ENCODE measurements at places on chromosomes 3 and 15.

GRCh38 chr3:58421004-58421403 is 12.6 kb downstream of the PDHB start:
- no peak for DNase-seq

DNA sequence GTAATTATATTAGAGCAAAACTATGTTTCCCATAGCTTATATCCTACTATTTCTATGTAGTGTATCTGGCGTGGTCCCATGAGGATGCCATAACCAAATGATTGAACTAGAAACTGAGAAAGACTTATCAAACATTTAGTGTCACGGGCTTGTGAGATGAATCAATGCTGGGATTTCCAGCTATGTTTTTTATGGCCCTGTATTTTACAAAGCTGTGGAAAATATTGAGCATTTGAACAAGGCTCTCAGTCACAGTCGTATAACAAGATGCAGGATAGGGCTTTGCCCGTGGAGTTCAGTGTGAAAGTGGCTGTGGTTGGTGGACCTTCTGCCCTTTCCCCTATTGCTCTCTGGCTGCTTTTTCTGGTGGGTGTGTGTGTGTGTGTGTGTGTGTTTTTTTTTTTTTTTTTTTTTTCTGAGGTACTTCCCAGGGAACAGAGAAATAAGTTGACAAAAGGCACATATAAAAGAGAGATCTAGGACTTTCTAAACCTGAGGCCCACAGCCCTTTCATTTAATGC is 60.7 kb downstream of the CACNA1D start:
- no peak for DNase-seq

DNA sequence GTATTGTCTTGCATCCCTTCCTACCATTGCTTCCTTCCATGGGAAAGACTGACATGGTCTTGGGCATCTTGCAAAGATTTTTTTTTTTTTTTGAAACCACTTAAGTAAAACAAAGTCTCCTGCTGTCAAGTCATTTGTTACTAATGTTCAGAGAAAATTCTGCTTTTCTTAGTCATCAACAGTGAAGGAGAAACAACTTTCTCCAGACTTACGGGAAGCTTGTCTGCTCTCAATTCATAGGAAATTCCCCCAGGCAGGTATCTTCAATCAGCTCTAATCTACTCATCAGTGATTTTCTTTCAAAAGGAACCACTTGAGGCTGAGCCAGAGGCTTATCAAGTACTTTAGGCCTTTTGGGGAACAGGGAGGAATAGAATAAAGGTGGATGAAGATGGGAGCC is 15.9 kb upstream of the DRD3 start:
- DNase-seq, result no peak

DNA sequence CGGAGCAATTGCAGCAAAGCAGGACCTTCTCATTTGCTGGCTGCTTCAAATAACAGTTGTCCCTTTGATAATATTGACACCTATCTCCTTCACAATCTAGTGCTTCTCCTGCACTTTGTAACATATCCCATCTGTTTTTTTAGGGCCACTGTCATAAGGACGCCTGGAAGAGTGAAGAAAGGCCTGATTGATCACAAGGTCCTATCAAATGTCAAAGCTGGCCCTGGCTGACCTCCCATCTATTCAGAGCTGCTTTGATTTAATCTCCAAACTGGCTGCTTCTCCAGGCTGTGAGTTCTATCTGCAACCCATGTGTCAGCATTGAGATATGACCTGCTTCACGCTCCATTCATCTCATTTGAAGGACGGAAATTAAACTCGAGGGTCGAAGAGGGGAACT is 601.2 kb upstream of the KCNMB2 start:
- no peak for DNase-seq

DNA sequence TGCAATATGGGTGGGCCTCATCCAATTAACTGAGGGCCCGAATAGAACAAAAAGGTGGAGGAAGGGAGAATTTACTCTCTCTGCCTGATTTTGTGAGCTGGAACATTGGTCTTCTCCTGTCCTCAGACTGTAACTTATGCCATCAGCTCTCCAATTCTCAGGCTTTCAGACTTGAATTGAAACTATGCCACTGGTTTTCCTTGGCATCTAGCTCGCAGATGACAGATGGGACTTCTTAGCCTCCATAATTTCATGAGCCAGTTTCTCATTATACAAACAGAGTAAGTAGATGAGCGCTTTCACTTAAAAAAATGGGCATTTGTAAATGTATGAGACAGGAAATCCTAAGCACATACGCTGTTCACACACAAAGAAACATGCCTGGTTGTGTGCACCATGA is 8.7 kb upstream of the PTX3 start:
- no peak for DNase-seq

- no peak for DNase-seq
These were observed 301.4 kb downstream of the CNTN6 start for GRCh38 chr3:1394188-1394587.

- DNase-seq, result no peak
These were observed 115.2 kb upstream of the TP63 start for GRCh38 chr3:189516039-189516438.

DNA sequence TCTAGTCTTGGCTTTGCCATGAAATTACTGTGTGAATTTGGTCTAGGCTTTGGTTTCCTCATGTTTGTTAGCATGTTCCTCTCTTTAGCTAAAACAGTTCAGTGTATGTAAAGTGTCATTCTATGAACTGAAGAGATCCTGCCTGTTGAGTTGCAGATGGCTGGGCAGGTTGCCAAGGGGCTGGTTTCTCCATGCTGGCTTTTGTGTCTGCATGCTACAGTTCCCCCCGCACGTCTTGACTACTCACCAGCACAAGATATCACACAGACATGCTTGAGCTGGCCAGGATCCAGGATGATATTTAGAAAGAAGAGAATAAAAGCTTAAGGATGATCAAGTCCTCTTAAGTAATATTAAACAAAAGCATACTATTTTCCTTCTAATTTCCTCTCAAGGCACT is 90.2 kb downstream of the CERS3 start:
- peak; percentile 63 for DNase-seq

DNA sequence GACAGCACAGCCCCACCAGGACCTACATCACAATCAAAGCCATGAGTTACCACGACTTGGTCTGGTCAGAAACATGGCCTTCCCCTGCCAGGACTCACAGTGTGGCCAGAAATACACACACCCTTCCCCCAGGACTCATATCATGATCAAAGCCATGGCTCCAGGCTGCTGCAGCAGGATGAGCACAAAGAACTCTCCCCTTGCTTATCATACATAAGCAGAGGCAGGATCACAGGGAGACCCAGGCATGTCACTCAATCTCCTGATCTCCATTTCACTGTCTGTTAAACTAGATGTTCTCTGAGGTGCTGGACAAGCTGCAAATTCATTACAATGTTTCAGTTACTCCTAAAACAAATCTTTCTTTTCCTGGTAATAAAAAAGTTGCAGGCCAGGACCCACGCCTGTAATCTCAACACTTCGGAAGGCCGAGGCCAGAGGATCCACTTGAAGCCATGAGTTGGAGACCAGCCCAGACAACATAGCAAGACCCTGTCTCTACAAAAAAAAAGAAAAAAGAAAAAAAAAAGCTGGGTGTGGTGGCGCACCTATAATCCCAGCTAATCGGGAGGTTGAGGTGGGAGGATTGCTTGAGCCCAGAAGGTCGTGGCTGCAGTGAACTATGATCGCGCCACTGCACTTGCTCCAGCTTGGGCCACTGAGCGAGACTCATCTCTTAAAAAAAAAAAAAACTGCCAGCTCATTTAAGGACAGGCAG is 1.2 kb downstream of the PFKFB4 start:
- no peak for DNase-seq

DNA sequence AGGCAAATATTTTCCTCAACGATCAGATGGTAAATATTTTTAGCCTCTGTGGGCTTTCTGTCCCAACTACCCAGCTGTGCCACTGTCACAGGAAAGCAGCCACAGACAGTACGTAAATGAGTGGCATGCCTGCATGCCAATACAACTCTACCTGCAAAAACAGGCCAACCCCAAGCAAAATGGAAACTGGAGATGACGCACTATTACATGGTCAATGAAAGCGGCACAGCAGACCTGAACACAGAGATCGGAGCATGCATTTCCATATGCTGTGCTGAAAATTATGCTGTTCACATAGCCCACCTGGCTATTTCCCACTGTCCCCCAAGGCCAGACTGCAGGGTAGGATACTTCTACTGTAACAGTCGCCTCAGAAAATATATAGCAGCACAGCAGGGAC is 57.8 kb downstream of the HERC2 start:
- no peak for DNase-seq

DNA sequence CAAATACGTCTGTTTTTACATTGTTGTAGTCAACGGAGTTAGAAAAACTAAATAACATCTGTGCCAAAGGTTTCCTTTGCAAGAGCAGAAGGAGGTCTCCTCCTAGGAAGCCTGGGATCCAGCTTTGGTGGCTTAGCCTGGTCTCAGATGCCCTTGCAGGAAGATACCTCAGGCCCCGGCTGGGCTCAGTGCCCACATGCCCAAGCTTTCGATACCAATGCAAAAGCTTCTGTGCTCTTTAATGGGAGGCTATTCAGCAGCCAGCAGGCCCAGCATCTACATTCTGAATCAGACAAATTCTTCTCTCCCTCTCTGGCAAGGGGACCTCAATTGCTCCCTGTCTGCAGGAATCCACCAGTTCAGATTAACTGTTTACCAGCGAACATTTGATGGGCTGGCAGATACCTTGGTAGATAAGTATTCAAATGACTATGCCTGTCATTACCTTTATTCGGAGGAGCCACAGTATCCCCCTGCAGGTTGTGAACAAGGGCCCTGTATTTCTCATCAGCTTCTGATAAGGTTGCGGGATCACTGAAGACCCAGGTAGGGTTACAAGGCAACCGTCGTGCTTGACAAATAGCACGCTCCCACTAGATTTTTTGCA is 180.1 kb upstream of the KBTBD8 start:
- no peak for DNase-seq

- no peak for DNase-seq
These were observed 53.8 kb downstream of the LRRK1 start for GRCh38 chr15:100972975-100973350.

DNA sequence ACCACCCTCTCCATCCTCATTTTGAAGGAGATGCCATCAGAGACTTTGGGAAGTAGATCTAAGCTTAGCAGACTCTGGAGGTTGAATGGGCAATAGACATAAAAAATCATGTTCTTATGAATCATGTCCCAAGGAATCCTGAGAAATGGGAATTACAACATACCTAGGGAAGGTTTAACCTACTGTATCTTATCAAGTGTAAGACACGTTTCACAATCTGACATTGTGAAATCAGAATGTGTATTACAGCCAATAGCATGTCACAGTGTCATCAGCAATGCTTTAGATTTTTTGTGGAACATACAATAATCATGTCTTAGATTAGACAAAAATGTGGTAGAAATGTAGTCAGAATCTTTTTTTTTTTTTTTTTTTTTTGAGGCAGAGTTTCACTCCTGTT is 332.4 kb upstream of the TLE3 start:
- no peak for DNase-seq

GRCh38 chr3:49388289-49388820 is 23.4 kb downstream of the RHOA start:
- DNase-seq, result no peak

DNA sequence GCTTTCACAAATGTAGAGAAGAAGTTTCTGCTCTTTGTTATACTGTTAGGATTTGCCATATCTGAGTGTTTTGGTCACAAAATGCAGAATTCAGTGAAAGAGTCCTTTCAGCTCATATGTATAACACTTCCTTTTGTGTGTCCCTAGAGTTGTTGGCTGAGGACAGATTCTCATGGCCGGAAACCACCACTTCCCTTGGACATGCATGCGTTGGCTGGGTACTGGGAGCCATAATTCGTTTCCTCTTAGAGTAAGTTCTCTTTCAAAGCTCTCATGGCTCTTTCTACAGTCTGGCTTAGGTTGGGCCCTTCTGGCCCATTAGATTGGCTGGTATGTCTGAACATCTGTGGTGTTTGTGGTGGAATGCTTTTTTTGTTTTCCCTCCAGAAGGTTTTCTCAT is 298.5 kb downstream of the DIPK2A start:
- no peak for DNase-seq

GRCh38 chr3:15781637-15782402 is 16.0 kb downstream of the ANKRD28 start:
- DNase-seq, result no peak

DNA sequence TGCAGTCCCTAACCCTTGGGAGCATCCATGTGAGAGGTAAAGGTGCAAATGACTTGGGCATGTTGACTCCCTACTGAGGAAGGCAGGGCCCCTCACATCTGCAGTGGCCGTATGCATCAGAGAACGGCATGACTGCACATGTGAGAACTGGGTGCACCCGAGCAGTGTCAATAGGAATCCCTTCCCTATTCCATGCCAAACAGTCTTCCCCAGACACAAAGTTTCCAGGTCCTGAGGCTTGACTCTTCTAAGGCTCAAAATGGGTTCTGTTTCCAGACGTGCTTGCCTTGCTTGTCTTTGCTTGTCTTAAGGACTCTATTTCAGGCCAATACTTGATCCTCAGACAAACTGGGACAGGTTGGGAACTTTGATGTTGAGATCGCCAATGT is 20.5 kb upstream of the ANPEP start:
- DNase-seq, result no peak

DNA sequence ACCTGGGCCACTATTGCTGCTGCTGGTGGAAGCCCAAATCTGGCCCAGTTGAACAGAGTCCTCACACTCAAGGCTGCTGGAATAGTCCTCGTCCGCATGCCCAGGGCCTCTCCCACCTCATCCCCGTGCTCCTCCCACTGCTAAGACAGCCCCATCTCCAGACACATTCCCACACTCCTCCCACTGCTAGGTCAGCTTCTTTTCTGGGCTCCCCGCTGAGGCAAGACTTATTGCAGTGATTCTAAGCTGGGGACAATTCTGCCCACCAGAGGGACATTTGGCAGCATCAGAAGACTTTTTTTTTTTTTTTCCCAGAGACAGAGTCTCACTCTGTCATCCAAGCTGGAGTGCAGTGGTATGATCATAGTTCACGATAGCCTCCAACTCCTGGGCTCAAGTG is 35.1 kb downstream of the POC1A start:
- DNase-seq, result no peak

DNA sequence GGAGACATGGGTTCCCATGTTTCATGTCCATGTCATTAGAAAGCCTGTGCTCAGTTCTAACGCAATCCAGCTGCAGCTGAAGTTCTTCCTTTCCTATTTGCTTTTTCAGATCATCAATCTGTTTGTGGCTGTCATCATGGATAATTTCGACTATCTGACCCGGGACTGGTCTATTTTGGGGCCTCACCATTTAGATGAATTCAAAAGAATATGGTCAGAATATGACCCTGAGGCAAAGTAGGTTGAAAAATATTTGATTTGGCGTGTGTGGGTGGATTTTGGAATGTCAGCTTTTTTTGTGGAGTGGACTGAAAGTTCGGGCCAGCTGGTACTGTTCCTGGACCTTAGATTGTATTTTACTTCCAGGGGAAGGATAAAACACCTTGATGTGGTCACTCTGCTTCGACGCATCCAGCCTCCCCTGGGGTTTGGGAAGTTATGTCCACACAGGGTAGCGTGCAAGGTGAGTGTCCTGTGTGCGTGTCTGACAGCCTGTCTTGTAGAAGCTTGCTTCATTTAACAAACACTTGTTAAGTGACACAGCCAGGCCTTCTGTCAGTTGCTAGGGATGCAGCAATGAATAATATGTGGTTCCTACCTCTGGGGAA is 69.6 kb downstream of the CHDH start:
- no peak for DNase-seq

- DNase-seq, result peak; percentile 63
These were observed 62.5 kb upstream of the SKOR1 start for GRCh38 chr15:67762610-67763368.
